ENCODE measurements at places on chromosomes 11 and 22.

- no peak for DNase-seq
Observed at GRCh38 chr11:115362997-115363396, 141.2 kb downstream of the CADM1 start.

DNA sequence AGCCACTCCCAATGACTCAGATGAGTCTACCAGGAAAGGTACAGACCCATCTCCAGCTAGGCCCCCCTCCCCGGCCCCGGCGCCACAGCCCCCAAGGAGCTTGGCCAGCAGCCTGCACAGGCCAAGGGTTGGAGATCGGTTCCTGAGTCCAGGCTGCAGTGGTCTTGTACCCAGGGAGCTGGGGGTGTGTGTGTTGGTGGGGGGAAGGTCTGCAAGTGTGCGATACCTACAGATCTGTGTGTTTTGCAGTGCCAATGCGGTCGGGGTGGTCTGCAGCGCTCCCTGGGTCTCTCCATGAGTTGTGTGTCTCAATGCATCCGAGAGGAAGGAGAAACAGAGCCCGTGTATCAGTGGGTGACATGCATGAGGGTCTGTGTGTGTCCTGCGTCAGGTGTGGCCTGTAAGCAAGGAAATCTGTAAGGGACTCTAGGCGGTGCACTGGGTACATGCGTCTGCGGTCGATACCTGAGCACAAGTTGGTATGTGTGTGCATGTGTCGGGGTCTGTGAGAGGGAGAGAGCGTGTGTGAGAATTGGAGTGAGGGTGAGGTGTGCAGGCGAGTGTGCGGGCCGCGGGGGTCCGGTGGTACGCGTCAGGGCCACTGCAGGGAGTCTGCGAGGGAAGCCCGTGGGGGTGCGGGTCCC lies 645 bp downstream of the CDC42BPG start:
- DNase-seq = no peak

DNA sequence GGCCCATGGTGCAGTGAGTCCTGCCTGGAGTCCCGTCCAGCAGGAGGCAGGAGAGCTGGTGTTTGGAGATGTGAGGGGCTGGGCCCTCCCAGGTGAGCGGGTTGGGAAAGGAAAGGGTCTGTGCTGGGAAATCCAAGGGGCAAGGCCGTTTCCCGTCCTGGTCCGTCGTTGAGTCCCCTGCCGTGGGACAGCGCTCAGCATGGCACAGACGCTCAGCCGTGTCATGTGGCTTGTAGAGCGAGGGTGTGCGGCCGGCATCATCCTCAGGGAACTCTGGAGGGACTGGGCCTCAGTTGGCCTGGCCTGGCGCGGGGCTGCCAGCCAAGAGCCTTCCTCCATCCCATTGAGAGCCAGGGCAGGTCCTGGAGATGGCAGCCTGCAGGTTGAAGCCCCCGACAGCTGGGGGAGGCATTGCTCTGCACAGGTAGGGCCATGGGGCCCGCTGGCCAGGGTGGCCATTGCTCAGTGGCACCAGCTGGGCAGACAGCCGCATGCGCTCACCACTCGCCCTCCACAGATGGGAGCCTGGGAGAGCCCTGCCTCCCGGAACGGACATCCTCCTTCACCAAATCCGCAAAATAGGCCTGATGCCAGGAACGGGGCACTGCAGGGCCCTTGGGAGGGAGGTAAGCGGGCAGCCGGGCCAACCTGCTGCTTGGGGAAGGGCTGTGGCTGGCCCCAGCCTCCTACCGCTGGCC lies 28.7 kb downstream of the KCNQ1 start:
- no peak for DNase-seq

- no peak for DNase-seq
Observed at GRCh38 chr22:47593291-47593690, 830.8 kb downstream of the TBC1D22A start.

- no peak for DNase-seq
Observed at GRCh38 chr11:57158180-57158579, 23.6 kb upstream of the LRRC55 start.

- DNase-seq = no peak
Observed at GRCh38 chr22:49302530-49302929, 525.1 kb downstream of the BRD1 start.

DNA sequence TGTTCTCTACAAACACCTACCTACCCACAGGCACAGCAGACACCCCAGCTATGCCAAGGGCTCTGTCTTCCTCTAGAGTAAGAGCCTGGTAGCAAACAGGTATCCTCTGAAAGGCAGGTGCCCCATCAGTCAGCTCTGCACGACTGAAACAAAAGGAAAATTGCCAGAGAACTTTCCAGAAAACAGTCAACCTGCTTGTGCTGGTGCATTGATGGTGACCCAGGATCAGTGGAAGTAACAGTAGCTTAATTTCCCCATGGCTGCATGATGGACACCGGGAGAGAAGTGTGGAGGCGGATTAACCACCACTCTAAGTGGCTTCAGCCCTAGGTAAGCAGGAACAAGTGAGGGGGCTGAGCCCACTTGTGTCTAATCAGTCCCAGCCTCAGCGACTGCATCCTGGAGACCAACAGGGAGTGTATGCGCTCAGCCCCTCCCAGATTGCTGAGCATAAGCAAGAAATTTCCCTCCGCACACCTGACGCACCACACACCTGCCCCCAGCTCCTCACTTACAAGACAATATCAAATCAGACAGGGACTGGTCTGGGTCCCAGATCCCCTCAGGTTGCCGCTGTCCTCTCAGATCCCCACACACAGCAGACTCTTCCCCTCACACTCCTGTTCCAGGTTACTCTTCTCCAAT lies 70.7 kb upstream of the IGLL5 start:
- no peak for DNase-seq

DNA sequence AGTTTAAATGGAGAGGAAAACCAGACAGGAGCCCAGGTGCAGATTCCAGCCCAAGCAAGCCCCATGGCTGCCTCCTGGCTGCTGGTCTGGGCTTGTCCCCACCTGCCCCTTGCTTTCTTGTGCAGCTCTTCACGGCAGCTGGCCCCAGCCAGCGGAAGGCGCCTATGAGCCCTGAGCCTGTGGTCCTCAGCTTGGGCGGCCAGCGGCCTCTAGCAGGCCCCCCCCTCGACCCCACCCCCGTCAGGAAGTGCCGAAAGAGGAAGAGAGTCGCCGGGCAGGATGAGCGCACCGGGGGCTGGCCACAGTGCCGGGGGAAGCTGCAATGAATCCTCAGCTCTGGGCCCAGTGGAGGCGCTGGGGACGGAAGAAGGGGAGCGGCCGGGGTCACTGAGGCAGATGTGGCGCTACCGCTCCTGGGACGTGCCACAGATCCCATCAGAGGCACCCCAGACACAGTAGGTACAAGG lies 2.1 kb upstream of the DGKZ start:
- DNase-seq = no peak

GRCh38 chr11:68076371-68077042 lies 37.7 kb downstream of the TCIRG1 start:
- no peak for DNase-seq

DNA sequence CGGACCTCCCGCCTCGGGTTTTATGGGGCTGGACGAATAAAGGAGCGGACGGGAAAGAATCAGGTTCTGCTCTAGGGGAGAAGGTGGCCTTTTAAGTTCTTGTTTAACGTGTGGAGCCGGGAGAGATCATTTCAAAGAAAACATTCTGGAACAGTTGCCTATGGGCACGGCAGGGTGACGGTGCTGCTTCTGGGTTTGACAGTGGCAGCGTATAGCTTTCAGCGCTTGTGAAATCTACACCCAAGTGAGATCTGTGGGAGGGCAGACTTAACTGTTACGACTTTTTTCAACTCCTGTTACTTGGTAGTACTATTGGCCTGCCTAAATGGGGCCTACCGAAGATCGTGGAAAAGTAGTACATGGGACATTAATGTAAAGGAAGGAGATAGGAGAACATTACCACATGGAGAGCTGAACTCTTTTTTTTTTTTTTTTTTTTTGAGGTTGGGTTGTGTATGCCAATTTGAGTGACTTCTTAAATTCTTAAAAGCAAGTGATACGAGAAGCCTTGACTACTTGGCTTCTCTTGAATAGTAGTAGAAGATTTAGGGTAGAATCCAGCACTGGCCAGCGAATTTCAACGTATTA lies 743 bp downstream of the USP47 start:
- no peak for DNase-seq

GRCh38 chr11:69485337-69486041 lies 4.0 kb downstream of the LINC01488 start:
- DNase-seq = no peak

DNA sequence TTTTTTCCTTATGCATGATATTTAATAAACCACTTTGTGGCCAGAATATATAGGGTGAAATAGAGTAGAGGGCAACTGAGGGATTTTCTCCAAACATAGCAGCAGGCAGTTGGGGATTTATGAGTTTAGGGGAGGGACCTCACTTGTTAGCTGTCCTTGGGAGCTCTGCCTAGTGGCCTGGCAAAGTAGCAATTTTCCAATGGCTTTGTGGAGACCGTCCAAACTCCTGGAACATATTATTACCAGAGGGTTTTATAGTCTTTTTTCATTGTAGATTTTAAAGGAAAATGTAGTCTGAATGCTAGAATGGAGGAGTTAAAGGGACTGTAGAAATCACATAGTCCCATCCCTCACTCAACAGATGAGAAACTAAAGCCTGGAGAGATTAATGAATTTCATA lies 32.3 kb downstream of the AMOTL1 start:
- no peak for DNase-seq

DNA sequence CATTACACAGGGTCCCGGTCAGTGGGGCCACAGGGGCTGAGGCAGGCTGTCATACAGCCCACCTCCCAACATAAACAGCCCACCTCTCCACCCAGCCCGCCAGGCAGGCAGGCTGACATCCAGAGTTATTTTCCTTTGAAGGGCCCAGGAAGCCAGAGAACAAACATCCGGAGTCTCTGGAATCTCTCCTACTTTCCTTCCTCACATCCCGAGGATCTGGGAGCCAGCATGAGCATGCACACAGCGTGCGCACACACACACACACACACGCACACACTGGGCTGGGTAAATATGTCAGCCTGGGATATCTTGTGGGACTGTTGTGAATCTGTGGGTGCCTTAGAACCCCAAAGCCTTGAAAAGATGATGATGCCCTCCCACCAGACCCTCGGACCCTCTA lies 55.4 kb downstream of the PDE2A start:
- no peak for DNase-seq

- DNase-seq = no peak
Observed at GRCh38 chr11:40287916-40288803, 1171.3 kb downstream of the LRRC4C start.

- no peak for DNase-seq
Observed at GRCh38 chr22:38104084-38104483, 6.4 kb downstream of the BAIAP2L2 start.

Data from NCI-H2081 treated with DMSO at 0.1 percent for 48 hours (cell line).